ENCODE measurements at places on chromosomes 2 and 18.

DNA sequence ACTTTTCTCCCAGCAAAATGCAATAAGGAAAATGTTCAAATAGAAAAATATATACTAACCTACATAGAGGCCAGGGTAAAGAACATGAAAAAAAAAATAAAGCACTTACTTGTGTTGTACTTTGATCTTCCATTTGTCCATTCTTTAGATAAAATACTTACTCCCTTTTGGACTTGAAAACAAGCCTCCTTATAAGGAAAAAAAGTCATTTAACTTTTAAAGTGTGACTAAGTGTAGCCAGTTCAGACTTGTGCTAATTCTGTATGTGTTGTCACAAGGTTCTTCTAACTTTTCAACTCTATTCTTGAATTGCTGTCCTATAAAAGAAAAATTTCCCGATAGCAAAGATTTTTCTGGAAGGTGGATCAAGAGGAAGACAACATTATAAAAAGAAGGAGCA is 23.2 kb downstream of the SLC40A1 start:
- no peak for DNase-seq

GRCh38 chr18:228586-228985 is 39.3 kb downstream of the THOC1 start:
- DNase-seq = no peak

GRCh38 chr2:182300608-182301007 is 126.2 kb downstream of the PDE1A start:
- no peak for DNase-seq

DNA sequence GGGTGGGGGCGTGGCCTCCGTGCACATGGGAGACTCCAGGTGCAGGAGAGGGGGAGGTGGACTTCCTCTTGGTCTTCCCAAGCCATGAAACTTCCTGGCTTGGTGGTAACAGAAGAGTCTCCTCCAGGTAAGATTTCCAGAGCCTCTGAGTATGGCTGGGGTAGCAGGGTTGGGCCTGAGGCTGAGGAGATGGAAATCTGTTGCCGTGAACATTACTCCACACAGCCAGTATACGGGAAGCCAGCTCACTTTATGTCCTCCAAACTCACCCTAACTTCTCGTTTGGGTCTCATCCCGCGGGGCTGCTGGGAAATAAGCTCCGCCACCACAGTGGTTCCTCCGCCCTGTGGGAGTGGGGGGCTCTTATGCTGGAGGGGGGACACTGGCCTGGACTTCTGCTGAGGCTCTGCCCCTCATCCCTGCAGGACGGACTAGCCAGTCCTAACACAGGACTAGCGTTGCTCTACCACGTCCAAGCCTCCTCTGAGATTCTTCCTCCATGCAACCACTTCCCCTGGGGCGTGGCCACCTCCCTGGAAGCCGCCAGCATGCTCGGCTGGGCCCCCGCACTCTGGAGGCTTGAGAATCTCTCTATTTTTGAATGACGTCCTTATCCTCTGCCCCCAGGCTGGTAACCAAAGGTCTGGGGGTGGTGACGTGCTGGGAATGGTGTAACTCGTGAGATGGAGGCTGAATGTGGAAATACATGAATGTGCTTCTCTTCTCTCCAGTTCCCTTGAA is 777 bp upstream of the RAB17 start:
- no peak for DNase-seq

GRCh38 chr2:166671235-166671634 is 177.2 kb upstream of the SCN7A start:
- no peak for DNase-seq
